Aortic smooth muscle cell (primary cell): ENCODE measurements at places on chromosomes 7 and 10. TPM values are rescaled to one million over a fixed set of nuclear protein-coding genes. Genes with fewer than 3 reads are reported as not detected.

Gene AFAP1L2
- 0.06 and 0.13 TPM in 2 replicates for total RNA-seq

Gene DIP2C
- total RNA-seq = 13.1 and 17.7 TPM in 2 replicates

Gene KCNIP2
- 0.66 and 1.1 TPM in 2 replicates for total RNA-seq

Gene ZNF804B
- not detected in 2 replicates for total RNA-seq

Gene STAG3
- 0.92 and 1.1 TPM in 2 replicates for total RNA-seq

Gene CAV2
- 114 and 125 TPM in 2 replicates for total RNA-seq
